ENCODE measurements at places on chromosomes 2 and 18.

DNA sequence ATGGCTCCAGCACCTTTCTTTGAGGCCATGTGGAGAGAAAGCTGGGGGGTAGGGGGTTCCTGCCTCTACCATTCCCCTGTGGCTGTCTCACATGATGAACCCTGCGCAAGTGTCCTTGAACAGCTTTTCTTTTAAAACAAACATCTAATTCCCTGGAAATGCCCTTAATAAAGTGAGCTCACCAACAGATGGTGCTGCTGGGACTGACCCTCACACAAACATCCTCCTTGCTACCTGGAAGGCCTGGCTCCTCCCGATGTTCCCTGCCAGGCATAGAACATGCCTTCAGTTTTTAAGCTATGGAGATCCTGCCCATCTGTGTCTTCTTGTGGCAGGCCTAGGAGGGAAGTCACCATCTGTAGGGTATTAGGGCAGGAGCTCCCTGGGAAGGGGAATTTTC, 60.7 kb upstream of the GATA6 start:
- peak; percentile 8 for DNase-seq

DNA sequence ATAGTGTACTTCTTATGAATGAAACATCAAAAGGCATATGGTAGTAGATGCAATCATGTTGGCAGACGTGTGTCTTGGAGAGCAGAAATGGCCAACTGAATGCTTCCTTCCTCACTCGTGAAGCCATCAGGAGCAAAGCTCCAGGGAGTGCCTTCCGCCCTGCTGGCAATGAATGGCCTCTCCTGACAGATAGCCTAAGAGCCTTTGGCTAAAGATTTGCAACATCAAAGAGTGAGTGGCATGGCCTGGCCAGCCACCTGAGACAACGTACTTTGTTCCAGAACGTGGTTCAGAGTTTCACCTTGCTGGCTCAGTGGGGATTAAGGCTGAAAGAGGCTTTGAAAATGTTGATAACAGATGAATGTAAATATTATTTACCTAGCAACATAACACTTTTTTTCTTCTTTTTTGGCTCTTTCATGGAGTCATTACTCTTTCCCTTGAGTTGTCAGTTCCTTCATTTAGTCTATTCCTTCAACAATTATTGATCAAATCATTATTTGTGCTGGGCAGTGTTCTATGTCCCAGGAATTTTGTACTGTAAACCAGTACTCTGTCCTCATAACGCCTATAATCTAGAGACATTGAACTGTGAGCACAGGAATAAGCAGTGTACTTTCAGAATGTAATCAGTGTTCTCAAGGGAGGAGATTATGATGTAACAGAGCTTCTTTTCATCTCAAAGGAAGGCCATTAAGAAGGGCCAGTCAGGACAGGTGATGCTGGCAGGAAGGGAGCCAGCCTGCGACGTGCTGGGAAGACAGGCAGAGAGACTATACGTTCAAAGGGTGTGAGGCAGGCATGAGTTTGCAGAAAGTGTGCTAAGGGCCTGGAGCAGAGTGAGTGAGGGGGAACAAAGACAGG, 59.4 kb upstream of the SH3RF3 start:
- no peak for DNase-seq

DNA sequence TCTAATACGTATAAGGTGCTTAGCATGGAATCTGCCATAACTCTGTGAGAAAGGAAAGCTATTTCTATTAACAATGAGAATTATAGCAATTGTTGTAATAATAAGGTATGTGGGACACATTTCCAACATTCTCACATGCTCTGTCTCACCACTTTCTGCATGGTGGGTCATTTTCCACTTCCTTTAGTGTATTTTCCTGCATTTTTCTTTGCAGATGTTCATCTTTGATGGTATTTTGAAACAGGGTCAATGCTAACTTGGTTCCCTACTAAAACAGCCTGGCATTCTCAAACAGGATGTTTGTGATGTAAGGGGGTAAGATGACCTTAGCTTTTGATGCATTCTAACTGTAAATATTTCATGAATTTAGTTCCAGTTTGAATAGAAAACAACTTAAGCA, 54.7 kb downstream of the MYO1B start:
- DNase-seq = no peak

DNA sequence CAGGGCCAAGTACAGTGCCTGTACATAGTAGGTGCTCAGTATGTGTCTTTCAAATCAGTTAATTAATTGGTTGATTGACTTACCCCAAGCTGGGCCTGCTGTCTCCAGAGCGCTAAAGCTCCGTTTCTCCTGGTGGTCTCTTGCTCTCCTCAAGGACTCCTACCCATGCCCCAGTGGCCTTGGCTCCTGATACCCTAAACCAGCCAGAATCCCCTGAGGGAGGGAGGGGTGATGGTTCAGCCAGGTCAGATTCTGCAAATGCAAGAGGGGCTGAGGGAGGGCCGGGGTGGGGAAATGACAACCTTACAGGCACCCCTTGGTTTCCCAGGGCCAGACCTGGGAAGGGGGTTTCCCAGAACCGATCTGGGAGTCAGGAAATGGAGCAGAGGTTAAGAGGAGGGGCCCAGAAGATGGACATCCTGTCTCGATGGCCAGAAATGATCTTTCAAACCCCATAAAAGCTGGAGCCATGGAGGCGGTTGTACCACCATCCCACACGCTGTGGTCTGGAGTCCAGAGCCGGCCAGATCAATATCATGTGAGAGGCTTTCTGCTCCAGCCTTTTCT, 209.1 kb downstream of the TNS1 start:
- no peak for DNase-seq

DNA sequence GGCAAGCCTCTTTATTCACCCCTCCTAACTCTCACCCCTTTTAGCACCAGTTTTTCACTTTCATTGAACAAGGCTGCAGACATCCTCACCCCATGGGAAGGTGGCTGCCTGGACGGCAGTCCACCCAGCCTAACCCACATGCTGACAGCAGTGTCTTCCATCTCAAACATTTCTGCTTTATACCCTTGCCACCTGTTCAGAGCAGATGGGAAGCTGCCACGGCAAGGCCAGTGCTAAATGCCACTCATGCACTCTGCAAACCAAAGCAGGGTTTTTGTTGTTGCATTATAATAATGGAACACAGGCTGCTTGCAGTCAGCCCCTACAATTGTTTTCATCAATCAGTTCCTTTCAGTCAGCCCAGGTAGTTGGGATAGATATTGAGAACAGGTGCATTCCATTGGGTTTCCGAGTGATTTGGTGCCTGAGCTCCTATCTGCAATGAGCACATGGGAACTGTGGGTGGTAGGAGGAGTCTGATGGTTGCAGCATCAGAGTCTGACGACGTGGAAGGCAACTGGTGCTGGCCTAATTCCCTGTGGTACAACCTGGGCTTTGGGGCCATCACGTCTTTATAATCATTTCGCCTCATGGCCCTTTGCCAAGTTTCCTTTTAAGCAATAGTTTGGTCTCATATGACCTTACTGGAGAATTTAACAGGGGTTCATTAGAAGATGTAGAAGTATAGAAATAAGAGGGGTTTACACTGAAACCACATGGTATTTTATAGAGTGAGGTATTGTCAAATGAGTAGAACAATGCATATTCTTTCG, 252.5 kb upstream of the SP5 start:
- no peak for DNase-seq

GRCh38 chr2:175468431-175469098, 287.1 kb upstream of the ATP5MC3 start:
- DNase-seq = no peak

Measured in mesenchymal stem cell (in vitro differentiated cells and primary cell).